ENCODE measurements at places on chromosomes 16 and 17.
A peak's percentile ranks its signal among the peaks of the same experiment; 100 is the strongest.

- no peak for DNase-seq
Measured at GRCh38 chr16:63998-64913, 8.2 kb downstream of the RHBDF1 start.

DNA sequence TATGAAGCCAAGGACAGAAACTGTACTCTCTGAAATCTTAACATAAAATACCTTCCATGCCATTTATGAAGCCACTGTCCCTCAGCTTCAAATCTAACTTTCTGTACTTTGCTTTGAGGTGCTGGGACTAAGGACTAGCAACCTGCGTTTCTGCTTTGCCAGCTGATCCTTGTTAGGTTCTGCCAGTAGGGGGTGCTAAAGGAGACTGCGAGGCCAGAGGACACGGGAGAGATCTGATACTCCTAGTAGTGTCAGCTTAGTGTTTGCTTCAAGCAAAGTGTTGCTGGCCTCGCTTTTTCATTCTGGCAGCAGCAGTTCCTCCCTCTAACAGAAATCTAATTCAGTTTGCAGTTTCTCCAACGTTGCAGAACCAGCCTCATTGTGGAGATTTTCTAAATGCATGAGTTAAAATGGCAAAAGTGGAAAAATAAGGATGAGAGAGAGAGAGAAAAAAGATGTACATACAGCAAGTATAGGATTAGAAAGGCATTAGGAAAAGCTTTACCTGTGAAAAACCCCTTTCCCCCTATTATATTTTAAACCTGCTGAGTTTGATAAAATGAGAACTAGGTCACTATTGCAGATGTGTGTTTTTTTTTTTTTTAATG is 297.5 kb downstream of the CA10 start:
- peak; percentile 23 for DNase-seq

DNA sequence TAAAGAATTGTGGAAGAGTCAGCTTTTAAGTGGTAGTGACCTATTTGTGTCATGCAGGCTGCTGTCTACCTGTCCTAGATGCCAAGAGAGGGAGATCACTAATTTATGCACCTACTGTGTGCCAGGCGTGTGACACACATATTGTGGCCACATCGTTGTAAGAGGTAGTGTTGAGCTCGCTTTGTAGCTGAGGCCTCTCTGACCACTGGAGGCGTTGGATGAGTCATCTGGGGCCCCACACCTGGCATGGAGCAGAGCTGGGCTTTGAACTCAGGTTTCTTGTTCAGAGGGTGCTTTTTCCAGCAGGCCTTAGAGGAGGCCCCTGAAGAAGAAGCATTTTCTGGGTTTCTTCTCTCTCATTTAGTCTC is 52.3 kb upstream of the LGALS9 start:
- peak; percentile 31 for DNase-seq

DNA sequence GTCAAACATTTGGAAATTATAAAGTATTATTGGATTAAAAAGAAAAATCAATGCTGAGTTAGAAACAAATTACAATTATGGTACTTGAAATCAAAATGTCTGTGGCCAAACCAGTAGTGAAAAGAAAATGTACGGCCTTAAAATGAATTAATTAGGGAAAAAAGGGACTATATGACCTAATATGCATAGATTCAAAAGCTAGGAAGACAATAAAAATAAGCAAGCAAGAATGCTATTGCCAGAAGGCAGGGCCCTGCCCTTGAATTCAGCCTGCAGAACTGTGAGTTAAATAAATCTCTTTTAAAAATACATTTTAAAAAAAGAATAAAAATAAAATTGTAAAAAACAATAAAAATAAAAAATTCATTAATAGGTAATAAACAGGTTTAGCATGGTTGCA is 88.7 kb downstream of the TRIM37 start:
- no peak for DNase-seq

- DNase-seq = peak; percentile 51
Measured at GRCh38 chr17:38322156-38322779, 21.5 kb downstream of the GPR179 start.

DNA sequence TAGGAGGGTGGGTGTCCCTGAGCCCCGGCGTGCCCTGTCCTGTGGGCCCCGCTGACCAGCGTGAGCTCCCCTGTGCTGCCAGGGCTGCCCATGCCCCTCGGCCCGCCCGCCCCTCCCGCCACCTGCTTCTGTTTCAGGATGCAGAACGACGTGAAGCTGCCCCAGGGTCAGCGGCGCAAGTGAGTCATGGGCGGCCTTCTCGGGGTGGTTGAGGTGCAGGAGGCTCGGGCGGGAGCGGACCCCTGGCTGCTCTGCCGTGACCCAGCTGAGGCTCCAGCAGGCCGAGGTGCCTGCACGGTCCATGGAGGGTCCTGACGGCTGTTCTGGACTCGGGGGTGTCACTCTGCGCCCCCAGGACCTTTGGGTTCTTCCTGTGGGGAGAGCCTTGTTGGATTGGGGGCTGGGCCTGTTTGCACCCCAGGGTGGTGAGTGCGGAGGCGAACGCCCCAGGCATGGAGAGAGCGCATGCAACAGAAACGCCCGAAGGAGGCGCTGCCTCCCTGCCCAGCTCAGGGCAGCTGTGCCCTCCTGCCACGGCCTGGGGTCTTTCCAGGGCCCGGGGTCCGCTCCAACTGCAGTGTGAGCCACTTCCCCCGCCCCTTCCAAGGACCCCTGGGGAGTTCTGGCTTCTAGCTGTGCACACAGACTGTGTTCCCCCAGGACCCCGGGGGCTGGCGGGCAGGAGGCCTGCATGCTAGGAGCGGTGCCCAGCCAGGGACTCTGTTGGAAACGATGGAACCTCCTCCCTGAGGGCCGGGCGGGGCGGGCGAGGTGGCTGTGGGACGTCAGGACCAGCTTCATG is 4.0 kb downstream of the SLC25A10 start:
- no peak for DNase-seq

- DNase-seq = peak; percentile 72
Measured at GRCh38 chr16:85370881-85371651, 242.1 kb upstream of the GSE1 start.

DNA sequence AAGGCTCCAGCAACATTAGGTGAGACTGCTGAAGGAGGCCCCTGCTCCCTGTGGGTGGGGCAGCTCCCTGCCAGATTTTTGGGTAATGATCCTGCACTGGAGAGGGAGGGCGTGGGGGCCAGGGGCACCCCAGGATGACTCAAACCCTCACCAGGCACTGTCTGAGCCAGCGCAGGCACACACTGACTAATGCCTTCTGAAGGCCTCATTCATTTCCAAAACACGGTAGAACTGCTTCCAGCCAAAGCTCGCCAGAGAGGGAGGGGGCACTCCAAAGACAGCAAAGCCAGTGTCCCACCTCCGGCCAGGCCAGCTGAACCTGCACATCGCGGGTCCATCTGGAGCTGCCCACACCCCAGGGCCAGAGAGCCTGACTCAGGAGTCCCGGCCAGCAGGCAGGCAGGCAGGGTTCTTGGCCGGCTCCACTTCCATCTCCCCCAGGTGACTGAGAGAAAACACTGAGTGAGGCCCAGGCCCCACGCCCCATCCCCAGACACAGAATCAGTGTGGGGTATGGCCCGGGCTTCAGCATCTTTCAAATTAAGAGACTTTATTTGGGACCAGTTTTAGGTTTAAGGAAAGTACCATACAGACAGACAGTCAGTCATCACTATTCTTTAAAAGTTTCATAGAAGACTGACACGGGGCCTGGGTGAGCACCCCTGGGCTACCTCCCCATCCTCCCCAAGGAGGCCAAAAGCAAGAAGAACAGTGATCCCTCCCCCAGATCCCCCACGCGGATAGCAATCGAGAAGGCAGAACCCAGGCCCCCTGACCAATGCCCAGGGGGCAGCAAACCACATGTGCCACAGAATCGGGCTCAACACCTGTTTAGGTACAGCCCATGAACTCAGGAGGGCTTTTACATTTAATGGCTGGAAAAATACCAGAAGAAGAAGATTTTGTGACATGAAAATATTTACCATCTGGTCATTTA is 2.3 kb downstream of the PIEZO1 start:
- peak; percentile 93 for DNase-seq

DNA sequence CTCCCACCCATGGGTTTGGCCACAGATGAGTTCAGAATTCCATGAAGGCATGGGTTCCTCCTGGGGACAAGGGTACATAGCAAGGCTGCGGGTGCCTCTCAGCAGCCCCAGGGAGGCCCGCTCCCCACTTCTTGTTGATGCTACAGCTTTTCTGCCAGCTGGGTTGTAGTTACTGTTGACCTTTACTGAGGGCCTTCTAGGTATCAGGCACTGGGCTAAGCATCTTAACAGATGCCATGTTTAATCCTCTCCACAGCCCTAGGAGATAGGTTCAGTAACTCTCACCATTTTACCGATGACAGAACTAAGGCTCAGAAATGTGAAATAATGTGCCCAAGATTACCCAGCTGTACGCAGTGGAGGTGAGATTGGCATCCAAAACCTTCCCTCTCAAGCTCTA is 54.3 kb upstream of the DLX4 start:
- DNase-seq = no peak

- DNase-seq = no peak
Measured at GRCh38 chr17:72185564-72185963, 64.7 kb downstream of the SOX9 start.

DNA sequence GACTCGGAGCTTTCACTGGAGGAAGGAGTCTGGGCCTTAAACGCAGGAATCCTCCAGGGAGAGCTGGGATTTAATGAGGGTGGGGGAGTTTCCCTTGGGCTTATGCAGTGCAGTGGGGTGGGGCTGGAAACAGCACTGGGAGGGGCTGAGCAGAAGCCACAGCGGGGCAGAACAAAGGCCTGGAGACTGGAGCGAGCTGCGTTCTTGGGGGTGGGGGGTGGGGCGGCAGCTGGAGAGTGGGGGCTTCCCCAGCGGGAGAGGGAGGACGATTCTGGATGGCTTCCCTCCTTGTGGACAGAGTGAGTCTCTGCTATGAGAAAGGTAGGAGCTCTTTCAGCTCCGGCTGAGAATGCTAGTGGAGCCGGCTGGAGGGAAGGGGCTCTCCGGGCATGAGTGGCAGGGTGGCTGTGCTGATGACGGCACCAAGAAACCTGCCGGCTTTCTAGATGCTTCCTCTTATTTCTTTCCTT is 406.0 kb downstream of the SEC14L1 start:
- DNase-seq = no peak

DNA sequence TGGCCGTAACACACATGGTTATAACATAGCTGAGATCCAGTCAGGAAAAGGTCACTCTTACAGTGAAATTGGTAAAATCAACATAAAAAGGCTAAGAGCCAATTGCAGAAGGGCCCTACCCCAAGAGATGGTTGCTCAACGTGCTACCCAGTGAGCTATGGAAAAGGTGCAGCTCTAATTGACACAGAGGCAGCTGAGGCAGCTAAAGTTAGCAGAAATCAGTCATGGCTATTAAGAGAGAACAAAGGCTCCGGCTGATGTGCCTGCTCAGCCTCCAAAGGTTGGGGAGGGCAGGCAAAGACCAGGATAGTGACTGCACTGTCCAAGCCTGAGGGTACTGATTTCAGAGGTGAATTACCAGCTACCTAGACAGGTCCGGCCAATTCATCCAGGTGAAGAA is 76.5 kb upstream of the ATP2A3 start:
- no peak for DNase-seq

DNA sequence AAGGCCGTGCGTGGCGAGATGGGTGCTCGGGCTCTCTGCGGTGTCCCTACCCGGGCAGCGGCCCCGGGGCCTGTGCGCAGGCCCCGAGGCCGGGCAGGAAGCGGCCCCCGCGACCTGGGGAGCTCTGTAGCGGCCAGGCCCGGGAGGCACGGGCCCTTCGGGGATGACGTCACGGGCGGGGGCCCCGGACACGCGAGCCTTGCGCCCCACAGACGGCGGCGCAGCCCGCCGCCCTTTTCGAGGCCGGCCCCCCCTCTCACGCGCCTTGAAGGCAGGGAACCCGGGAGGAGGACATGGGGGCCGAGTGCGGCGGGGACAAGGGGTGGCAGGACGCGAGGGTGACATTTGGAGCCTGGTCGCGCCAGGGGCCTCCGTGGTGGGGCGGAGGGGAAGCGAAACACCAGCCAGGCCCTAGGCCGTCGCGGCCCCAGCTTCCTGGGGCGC is 1.1 kb downstream of the RAI1 start:
- DNase-seq = peak; percentile 53

- no peak for DNase-seq
Measured at GRCh38 chr17:49836111-49837030, 11.5 kb downstream of the TAC4 start.

DNA sequence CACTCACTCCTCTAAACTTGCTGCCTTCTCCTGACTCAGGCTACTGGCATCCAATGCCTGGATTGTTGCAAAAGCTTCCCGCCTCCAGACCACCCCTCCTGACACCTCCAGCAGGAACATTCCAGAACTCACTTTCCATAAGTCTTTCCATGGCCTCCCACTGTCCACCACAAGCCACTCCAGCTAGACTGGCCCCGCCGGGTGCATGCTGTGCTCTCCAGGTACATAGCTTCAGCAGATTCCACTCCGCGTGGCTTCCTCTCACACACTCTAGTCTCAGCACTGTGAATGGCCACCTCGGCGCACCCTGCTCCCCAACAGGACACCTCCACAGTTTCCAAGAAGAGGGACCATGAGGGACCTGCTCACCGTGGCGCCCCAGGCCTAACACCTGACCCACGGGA is 25.9 kb upstream of the FAAP100 start:
- no peak for DNase-seq

DNA sequence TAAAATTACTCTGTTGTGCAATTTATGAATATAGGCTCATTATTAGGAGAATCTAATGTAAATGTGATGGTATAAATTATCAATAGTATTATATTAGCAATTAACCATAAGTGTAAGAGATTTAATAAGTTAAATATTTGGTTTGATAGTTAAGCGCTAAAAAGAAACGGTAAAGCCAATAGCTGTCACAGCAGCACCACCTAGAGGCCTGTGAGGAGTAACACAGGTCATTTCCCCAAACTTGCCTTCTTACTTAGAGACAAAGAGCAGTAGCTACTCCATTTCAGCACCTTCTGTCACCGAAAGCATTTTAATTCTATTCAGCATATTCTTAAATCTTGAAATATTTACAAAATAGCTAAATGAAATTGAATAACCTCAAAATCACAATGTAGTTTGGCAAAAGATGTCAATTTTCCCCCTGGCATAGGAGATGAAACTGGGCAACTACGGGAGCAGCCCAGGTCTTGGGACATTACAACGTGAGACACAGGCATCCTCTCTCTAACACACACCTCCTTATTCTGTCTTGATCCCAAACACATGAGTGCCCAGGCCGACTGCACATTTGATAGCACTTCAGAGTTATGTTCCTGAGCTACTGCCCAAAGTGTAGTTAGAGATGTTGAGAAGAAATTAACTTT is 14.3 kb upstream of the DYNLRB2 start:
- DNase-seq = no peak
